ENCODE measurements at places on chromosomes 16 and 17. TPM values are rescaled to one million over a fixed set of nuclear protein-coding genes. Genes with fewer than 3 reads are reported as not detected.

DNA sequence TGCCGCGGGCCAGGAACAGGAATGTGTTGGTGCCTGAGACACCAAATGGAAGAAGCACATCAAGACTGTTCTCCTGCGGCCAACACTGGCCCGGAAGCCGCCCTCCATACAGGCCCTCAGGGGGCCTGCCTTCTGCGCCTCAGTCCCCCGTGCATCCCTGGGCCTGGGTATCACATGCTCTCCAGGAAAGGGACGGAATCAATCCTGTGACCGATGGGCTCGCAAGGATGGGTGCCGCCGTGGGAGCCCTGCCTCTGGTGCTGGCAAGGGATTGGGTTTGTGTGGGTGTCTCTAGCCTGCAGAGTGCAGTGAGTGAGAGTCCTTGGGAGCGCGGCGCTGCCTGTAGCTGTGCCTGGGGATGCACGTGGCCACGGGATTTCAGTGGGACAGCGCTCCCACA, 19.4 kb downstream of the CIBAR2 start:
- no peak for DNase-seq

DNA sequence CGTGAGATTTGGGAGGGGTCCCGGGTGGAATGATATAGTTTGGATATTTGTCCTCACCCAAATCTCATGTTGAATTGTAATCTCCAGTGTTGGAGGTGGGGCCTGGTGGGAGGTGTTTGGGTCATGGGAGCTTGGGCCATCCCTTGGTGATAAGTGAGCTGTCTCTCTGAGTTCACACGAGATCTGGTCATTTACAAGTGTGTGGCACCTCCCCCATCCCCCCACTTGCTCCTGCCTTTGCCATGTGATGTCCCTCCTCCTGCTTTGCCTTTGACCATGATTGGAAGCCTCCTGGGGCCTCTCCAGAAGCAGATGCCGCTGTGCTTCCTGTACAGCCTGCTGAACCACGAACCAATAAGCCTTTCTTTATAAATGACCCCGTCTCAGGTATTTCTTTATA, 21.3 kb upstream of the BAIAP2 start:
- no peak for DNase-seq

Gene TMEM238L
- total RNA-seq: not detected

- DNase-seq: peak; percentile 48
Measured at GRCh38 chr17:82864713-82865248, 25.0 kb upstream of the ZNF750 start.

Gene CFAP97D1
- not detected for total RNA-seq

DNA sequence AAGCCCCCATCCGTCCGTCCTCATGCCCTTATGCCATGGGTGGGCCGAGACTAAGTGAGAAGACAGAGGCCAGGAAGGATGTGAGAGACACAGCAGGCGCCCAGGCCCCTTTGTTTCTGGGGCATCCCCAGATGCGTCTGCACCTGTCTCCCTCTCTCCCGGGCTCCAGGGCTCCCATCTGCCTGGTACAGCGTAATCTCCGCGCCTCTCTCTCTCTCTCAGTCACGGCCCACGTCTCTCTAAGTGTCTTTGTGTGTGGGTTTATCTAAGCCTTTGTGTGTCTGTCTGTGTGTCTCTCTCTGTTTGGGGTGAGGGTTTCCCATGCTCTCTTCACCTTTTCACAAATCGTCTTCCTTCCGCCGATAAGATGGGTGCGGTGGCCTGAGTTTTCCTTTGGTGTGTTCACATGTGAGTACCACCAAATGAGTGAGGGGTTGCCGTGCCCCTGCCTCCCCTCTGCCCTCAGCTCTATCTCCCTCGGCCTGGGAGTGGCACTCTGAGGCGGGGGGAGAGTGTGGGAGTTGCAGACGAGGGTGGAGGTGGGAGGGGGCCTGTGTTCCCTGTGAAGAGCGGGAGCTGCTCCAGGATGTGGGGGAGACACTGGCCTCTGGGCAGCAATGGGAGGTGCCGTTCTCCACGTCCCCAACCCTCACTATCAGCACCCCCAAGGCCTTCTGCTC, 25.8 kb upstream of the ABCC3 start:
- DNase-seq: no peak

DNA sequence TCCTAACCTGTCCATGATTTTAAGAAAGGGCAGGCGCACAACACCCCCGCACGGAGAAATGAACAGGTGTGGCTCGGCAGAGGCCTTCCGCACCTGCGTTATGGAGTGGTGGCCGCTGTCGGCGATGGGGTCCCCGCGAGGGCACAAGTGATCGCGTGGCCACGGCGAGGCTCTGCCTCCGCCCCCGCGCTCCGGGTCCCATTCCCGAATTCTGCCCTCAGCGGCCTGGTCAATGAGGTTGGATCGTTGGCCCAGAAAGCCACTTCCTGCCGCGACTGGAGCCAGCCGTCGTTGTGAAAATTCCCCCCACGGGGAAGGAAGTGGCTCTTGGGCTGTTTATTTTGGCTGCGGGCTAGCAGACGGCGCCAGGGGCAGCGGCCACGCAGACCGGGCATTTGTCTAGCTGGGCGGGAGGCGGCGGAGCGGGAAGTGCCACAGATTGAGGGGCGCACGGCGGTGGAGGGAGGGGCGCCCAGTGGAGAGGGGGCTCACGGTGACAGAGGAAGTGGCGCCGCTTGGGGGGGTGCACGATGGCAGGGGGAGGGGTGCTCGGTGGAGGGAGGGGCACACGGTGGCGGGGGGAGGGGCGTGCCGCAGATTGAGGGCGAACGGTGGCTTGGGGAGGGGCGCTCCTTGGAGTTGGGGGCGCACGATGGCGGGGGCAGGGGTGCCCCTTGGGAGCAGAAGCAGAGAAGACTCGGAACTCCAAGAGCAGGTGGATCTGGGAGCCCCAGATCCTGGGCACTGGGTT, 25.0 kb downstream of the MRC2 start:
- peak; percentile 90 for DNase-seq

Gene ZNF75A
- 38.1 TPM for total RNA-seq

DNA sequence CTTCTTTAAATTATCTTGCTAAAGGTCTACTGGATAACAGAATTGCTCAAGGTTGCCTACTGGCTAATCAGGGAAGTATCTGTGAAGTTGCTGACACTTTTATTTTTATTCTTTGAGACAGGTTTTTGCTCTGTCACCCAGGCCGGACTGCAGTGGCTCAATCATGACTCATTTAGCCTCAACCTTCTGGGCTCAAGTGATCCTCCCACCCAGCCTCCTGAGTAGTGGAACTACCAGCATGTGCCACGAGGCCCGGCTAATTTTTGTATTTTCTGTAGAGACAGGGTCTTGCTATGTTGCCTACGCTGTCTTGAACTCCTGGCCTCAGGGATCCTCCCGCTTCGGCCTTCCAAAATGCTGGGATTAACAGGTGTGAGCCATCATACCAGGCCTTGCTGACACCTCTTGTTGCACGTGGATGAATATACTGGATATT, 43.1 kb downstream of the GLG1 start:
- DNase-seq: peak; percentile 59

Measured in upper lobe of left lung (tissue), 6 donors.